ENCODE measurements at places on chromosomes 13 and 19.
A peak's percentile ranks its signal among the peaks of the same experiment; 100 is the strongest.

DNA sequence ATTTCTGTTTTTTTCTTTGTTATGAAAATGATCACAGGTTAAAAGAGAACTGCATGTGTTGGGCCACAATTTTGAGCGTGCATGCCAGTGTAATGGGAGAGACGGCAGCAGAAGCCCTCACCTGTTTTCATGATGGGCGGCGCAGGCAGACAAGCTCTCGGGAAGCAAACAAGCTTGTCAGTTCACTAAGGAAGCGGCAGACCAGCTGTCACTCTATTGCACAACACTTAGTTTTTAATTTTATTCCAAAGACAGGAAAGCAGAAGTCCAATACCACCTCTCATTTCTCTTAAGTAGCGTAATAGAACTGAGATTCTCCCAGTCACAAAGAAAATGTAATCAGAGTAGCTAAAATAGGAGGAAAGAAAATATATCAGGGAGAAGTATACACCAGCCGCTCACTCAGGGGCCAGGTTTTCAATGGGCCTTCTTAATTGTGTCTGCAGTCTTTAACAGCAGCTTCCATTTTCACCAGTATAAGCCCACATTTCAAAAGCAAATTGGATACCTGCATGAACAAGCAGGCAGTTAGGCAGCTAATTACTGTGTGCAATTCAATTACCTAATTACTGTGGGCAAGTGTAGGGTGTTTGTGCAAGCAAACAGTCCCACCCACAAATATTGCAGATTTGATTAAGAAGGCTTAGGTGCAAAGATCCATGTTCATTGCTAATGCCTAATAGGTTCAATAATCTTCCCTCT lies 711.4 kb downstream of the DIAPH3 start:
- DNase-seq = no peak

GRCh38 chr13:109657395-109657794 lies 129.0 kb downstream of the IRS2 start:
- no peak for DNase-seq

DNA sequence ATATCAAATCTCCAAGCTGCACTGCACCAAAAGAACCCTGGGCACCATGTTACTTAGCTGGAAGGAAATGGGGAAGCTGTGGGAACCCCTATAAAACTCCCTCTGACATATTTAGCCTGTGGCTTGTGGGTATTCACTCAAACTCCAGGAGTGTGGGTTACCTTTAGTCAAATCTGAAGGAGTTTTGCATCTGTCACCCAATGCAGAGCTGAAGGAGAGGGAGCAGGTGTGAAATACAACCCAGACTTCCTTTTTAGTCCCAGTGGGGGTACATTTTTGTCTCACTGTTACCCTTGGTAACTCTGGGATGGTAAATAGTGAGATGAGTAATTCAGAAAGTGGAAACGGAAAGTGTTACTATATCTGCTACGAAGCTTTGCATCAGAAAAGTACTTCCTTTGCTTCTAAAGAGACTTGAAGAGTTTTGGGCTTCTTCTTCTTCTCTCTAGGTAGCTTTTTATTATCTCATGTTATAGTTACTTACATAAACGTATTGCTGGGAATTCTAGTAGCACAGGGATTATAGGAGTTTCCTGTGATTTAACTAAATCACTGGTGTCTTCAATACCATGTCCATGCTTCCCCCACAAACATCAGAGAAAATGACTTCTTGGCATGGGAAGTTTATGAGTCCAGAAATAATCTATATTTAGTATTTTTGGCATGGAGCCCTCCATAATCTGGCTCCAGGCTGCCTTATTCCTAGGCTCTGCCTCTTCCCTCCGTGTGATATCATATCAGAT lies 105.9 kb downstream of the AKAP11 start:
- no peak for DNase-seq

DNA sequence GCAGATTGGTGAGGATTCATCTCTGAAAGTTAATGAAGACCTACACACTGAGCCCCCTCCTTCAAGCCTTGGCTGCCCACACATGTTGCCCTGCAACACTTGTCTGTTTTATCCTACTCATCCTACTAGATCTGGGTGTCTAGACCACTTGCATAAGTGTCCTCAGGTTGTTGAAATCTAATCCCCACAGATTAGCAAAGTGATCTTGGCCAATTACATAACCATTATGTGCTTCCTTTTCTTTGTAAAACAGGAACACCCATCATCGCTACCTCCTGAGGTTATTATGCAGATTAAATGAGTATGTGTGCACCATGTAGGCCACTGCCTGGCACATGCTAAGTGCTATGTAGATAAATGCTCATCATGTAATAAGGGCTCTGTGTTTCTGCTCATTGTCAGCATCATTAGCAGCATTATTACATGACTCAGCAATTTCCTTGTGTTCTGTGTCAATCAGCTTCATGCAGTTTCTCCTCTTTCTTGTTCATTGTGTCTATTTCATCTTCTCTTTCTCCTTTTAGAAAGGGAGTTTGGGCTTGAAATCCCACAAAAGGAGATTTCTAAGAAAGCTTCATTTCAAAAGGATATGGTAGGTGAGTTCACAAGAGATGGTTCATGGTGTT lies 15.1 kb downstream of the ZNF175 start:
- no peak for DNase-seq

DNA sequence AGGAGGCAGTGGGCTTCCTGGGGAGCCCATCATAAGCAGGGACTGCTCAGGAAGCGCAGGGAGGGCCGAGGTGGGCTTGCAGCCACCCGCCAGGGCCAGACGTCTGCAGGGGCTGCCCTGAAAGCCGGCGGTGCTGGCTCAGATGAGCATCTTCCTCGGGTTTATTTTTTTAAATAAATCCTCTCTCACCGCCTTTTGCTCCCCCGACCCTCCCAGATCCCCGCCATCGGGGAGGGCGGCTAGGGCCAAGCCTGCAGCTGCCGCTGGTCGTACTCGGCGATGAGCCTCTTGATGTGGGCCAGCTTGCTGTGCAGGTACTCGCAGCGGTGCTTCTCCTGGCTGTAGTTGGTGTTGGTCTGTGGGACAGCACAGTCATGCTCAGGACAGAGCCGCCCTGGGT lies 6.6 kb upstream of the ISYNA1 start:
- DNase-seq = no peak

GRCh38 chr13:52195401-52195837 lies 36.0 kb upstream of the NEK3 start:
- DNase-seq = peak; percentile 33

GRCh38 chr13:85509512-85509911 lies 289.7 kb downstream of the SLITRK6 start:
- DNase-seq = no peak

GRCh38 chr13:45598597-45598996 lies 16.9 kb downstream of the ERICH6B start:
- DNase-seq = no peak

- DNase-seq = no peak
These were observed 145.7 kb downstream of the PCCA start for GRCh38 chr13:100234524-100235136.

- no peak for DNase-seq
These were observed at the start of gene CACNG6 for GRCh38 chr19:53991224-53992113. TSS of gene CACNG6 (plus strand) at chr19:53991637. CDS start at chr19:53992878, 1,241 bp downstream.

- DNase-seq = no peak
These were observed 10.6 kb downstream of the FZR1 start for GRCh38 chr19:3516675-3517207.

DNA sequence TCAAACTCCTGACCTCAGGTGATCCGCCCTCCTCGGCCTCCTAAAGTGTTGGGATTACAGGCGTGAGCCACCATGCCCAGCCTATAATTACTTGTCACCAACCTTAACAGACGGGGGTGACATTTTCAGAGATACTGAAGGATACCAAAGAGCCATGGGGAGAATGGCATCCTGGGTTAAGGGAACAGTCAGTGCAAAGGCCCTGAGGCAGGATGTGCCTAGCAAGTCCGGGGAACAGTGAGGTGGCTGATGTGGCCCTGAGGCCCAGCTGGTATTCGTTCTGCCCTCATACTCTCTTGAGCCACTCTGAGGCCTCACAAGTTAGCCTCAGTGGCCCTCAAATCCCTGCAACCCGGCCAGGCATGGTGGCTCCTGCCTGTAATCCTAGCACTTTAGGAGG lies 15.0 kb upstream of the ANGPTL8 start:
- DNase-seq = no peak

GRCh38 chr13:92963029-92963428 lies 263.6 kb upstream of the GPC6 start:
- no peak for DNase-seq

GRCh38 chr13:40063278-40063698 lies 407.8 kb downstream of the COG6 start:
- no peak for DNase-seq

DNA sequence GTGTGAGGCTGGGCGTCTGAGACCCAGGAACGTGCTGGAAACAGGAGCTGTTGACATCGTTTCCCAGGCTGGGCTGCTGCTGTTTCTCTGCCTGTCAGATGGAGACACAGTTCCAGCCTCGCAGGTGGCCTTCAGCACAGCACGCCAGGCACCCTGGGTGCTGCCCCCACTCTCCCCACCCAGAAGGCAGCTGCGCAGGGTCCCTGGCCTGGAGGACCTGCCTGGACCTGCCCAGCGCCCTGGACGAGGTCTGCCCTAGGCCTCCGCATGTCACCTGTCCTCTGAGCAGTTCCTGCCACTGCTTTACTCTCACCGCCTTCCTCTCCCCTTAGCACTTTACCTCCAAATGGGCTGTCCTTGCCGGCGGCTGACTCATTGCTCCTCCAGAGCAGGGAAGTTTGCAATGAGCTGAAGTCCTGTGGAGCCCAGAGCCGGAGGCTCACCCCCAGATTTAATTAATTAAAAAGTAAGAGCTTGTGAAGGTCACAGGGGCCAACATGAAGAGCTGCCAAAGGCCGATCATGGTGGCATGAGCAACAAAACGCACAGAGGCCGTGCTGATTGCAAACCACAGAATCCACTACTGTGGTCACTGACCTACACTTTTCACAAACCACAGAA lies 32.2 kb downstream of the C13orf46 start:
- no peak for DNase-seq

DNA sequence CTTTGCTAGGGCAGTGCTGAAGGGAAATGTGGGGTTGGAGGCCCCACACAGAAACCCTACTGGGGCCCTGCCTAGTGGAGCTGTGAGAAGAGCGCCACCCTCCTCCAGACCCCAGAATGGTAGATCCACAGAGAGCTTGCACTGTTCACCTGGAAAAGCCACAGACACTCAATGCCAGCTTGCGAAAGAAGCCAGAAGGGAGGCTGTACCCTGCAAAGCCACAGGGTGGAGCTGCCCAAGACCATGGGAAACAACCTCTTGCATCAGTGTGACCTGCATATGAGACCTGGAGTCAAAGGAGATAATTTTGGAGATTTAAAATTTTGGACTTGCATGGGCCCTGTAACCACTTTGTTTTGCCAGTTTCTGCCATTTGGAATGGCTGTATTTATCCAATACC lies 615.4 kb upstream of the MIR17HG start:
- no peak for DNase-seq

- no peak for DNase-seq
These were observed 258.6 kb downstream of the ATP8A2 start for GRCh38 chr13:25630329-25630900.

GRCh38 chr13:78540058-78540457 lies 63.3 kb downstream of the POU4F1 start:
- no peak for DNase-seq

GRCh38 chr13:39324806-39325311 lies 278.1 kb downstream of the LHFPL6 start:
- no peak for DNase-seq

DNA sequence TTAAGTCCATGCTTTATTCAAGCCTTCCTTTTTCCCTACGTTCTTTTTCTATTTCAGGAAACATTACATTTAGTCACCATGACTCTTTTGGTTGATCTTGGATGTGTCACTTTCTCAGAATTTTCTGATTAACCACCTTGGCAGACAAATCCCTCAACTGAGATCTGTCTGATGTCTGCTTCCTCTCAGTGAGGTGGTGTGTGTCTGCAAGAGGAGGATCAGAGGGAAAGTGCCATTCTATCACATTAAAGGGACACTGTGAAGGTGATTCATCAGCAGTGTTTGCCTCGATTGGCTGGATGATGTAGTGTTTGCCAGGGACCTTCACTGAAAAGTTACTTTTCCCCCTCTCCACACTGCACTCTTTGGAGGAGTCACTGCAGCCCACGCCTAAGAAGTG lies 3.0 kb upstream of the CCNP start:
- DNase-seq = no peak

- DNase-seq = no peak
These were observed 8.5 kb downstream of the RPL21 start for GRCh38 chr13:27259831-27260230.

GRCh38 chr13:20258208-20258962 lies 26.3 kb upstream of the GJB6 start:
- DNase-seq = no peak

GRCh38 chr19:42467183-42467760 lies 24.5 kb upstream of the CXCL17 start:
- no peak for DNase-seq

DNA sequence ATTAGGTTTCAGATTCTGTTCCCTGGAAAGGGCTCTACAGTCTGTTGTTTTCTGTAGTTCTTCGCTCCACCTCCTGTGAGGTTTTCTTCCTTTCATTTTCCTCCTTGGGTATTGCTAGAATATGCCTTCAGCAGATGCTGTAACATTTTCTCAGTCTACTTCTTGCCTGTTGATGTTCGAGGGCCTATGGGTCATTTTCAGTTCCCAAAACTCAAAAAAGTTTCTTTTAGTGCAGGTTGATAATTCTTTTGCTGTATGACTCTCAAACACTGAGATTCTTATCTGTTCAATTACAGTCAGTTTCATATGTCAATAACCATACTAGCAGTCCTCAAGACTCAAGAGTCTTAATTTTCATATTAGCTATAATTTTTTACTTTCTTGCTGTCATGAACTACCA lies 268.3 kb downstream of the RFC3 start:
- DNase-seq = no peak

GRCh38 chr13:105579821-105580710 lies 955.4 kb downstream of the EFNB2 start:
- DNase-seq = no peak

DNA sequence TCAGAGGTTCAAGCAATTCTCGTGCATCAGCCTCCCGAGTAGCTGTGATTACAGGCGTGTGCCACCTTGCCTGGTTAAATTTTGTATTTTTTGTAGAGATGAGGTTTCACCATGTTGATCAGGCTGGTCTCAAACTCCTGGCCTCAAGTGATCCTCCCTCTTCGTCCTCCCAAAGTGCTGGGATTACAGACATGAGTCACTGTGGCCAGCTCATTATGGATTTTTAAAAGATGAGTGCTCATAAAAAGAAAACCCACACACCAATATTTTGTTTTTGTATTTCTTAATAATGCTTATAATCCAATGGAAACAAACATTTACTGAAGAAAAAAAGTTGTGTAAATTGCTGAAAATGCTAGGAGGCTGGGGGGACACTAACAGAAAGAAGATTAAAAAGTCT lies 5.0 kb upstream of the MICU2 start:
- no peak for DNase-seq
